B cell (primary cell): ENCODE measurements at places on chromosomes 12 and 14. TPM values are rescaled to one million over a fixed set of nuclear protein-coding genes. Genes with fewer than 3 reads are reported as not detected.

FAM222A gene
- total RNA-seq: 4.6 and 4.7 TPM in 2 replicates

PIWIL1 gene
- not detected in 2 replicates for total RNA-seq

MLXIP gene
- total RNA-seq: 91.2 and 94.5 TPM in 2 replicates

ABHD4 gene
- total RNA-seq: 21.8 and 22.7 TPM in 2 replicates

SERPINA1 gene
- 0.69 TPM in 1 of 2 replicates, not detected in the other for total RNA-seq

AKAP3 gene
- 3.8 and 4.6 TPM in 2 replicates for total RNA-seq

TMEM52B gene
- total RNA-seq: not detected in 2 replicates

DNA sequence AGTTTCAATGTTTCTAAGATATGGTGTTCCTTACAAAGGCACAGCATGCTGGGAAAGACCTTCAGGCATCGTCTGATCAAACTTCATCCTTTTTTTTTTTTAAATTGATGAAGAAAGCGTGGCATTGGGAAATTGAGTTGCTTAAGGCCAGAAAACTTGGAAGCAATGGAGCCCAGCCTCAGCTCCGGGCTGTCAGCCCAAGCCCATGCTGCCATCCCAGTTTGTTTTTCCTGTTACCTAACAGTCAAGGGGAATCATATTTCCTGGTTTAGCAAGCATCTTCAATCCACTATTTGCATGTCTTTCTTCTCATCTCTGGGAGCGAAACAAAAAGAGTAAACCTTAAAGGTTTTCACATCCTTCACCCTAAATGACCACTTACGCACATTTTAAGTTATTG is 200.2 kb downstream of the CHST11 start:
- DNase-seq: no peak

DNA sequence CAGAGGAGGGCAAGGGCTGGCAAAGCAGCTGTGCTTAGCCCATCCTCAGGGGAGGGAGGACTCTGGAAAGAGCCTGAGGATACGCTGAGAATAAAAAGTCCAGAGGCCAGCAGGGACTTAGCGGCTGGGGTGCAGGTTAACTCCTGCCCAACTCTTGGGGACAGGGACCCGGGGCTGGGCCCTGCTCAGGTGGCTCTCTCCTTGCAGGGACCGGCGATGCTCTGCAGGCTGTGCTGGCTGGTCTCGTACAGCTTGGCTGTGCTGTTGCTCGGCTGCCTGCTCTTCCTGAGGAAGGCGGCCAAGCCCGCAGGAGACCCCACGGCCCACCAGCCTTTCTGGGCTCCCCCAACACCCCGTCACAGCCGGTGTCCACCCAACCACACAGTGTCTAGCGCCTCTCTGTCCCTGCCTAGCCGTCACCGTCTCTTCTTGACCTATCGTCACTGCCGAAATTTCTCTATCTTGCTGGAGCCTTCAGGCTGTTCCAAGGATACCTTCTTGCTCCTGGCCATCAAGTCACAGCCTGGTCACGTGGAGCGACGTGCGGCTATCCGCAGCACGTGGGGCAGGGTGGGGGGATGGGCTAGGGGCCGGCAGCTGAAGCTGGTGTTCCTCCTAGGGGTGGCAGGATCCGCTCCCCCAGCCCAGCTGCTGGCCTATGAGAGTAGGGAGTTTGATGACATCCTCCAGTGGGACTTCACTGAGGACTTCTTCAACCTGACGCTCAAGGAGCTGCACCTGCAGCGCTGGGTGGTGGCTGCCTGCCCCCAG is 2.8 kb downstream of the B3GNT4 start:
- DNase-seq: no peak

DNA sequence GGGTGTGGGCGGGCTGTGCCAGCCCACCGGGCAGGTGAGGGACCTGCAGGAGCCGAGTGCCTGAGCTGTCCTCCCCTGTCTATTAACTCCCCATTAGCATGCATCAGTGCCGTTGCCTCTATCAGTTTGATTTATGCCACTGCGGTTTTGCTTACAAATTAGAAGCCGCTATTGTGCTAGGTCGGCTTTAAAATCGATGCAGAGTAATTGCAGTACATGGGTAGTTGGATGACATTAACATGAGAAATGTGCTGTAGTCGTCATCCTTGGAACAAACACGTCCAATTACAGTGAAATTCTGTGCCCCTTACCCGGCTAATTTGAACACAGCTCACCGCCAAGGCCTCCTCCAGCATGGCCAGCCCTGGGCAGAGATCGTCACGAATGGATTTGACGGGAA is 145.8 kb downstream of the TSPAN9 start:
- no peak for DNase-seq

DNA sequence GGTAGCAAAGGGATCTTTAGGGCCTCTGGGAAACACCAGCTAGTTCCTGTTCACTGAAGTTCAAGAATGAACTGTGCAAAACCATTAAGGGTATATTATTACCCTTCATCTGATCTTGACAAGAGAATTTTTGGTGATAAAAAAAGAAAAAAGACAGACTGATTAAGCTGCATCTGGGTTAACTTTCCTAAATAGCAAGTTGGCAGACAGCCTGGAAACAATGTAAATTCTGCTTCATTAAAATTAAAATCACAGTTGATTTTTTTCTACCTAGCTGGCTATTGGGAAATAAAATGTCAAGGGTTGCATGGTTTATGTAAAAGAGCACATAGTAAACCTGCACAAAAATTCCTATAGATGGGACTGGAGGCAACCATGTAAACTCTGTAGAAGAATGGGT is 126.6 kb upstream of the PRKD1 start:
- no peak for DNase-seq

DNA sequence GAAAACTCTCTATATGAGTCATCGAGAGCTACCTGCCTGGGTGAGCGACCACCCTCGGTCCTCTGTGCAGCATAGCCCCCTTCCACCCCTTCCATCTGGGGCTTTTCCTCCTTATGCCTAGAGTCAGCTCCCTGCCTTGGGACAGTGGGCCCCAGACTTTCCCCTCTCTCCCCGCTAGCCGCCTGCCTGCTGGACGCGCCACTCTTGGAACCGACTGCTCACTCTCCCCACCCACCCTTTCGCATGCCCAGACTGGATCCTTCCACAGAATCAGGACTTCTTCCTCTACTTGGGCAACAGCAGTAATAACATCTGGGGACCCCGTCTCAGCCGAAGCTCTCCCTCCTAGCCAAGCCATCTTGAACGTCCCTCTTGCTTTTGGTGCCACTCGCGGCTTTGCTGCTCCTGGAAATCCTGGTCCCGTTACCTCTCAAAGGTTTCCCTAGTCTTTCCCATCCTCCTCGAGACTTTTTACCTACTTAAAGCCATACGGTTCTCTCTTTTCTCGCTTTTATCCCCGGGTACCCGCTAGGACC is 671 bp downstream of the ESYT1 start:
- DNase-seq: no peak

DNA sequence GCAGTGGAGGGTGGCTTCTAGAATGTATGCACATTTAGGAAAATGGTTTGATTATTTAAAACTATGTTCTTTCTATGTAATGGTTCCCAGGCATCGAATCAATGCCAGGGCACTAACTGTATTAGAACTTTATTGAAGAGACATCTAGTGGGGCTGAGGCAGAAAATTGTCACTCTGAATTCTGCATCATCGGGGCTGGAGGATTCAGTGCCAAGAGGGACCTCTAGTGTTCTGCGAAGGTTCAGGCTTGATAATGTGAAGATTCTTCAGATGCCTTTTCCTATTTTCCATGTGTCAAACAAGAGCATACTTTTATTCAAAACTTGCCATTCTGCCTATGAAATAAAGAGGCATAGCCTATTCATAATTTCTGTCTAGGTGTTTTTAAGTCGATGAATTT is 146.3 kb downstream of the CAND1 start:
- no peak for DNase-seq

DNA sequence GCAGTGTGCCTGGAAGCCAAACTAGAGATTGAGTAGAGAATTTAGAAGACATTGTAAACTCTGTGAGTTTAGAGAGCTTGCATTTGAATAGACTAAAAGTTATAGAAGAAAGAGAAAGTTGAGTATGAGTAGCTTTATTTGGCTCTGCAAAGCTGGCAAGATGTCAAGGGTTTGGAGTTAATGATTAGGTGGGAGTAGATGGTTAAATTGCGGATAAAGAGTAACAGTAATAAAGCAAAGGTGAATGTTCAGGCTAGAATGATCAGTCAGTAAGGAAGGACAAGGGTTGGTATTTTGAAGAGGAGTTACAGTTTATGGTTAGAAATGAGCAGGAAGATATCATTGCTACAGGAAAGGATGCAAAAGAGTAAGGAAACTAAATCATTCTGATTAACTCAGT is 5.2 kb downstream of the PPM1A start:
- no peak for DNase-seq

- DNase-seq: no peak
Measured at GRCh38 chr12:118020036-118020435, 3.5 kb downstream of the RFC5 start.

GRCh38 chr14:95015046-95015445 is 142.3 kb downstream of the DICER1 start:
- DNase-seq: no peak
